ENCODE measurements at places on chromosomes 4 and X. TPM values are rescaled to one million over a fixed set of nuclear protein-coding genes. Genes with fewer than 3 reads are reported as not detected.

DNA sequence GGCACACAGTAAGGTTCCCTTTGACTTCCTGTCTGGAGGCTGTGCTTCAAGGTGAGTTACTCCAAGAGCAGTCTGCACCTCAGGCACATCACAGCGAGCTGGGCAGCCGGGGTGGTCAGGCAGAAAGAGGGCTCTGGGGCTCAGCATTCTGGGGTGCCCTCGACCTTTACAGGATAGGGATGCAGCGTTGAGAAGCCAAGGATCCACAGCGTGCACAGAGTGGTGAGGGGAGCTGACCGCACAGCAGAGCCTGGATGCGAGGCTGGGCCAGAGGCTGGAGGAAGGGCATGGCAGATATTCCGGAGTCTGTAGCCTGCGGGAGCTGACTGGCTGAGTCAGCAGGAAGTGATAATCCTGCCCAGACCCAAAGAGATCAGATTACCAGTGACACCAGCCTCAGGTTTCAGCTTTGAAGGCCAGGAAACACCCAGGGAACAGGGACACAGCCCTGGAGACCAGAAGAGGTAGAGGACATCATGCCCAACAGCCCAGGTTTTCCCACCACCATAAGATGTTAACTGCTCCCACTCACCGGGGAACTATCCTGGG, 38.4 kb upstream of the PDLIM3 start:
- H3K4me1 ChIP-seq = no peaks in the 10 kb centered on the region
- H3K4me3 ChIP-seq = no peak overlapping the region
- peaks cover 7% of the 10 kb centered on the region for H3K27me3 ChIP-seq
- no peak for DNase-seq
- H3K36me3 ChIP-seq = no peaks in the 10 kb centered on the region

DNA sequence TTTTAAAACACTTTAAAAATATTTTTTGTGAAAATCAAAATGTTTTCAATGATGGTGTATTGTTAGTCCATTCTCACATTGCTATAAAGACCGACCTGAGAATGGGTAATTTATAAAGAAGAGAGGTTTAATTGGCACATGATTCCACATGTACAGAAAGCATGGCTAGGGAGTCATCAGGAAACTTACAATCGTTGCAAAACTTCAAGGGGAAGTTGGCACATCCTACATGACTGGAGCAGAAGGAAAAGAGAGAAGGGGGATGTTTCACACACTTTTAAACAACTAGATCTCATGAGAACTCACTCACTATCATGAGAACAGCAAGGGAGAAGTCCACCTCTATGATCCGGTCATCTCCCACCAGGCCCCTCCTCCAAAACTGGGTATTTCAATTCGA, 110.7 kb downstream of the TMEM47 start:
- no peak for DNase-seq
- no peak overlapping the region for H3K27ac ChIP-seq
- no peak overlapping the region for H3K4me3 ChIP-seq
- no peaks in the 10 kb centered on the region for H3K36me3 ChIP-seq
- no peaks in the 10 kb centered on the region for H3K4me1 ChIP-seq

GRCh38 chrX:72349190-72349589, 43.5 kb upstream of the CITED1 start:
- peak; percentile 41 for DNase-seq
- no peaks in the 10 kb centered on the region for H3K27me3 ChIP-seq
- no peak overlapping the region for H3K27ac ChIP-seq
- H3K4me3 ChIP-seq = no peak overlapping the region

DNA sequence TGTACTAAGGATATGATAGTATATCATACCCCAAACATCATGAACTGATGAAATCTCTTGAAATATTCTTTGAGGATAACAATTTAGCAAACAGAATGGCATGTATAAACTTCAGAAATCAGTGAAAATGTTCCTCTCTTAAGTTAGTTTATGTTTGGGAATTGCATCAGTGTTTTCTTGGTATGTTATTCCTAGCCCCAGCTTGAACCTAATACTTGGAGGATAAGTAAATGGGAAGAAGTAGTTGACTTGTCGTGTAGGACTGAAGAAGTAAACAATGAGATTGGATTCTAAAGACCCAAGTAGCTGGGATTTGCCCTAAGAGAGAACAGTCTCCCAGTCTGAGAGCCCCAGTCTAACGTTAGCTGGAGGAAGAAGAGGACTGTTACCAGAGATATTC, 355.7 kb downstream of the GALNTL6 start:
- no peak for DNase-seq
- no peak overlapping the region for H3K27ac ChIP-seq
- no peaks in the 10 kb centered on the region for H3K27me3 ChIP-seq
- H3K36me3 ChIP-seq = no peaks in the 10 kb centered on the region
- no peak overlapping the region for H3K4me3 ChIP-seq
- no peaks in the 10 kb centered on the region for H3K4me1 ChIP-seq

- no peak overlapping the region for H3K4me3 ChIP-seq
- no peaks in the 10 kb centered on the region for H3K27me3 ChIP-seq
- H3K4me1 ChIP-seq = peaks cover 11% of the 10 kb centered on the region
- H3K27ac ChIP-seq = no peak overlapping the region
Measured at GRCh38 chr4:21885241-21885640, 63.3 kb downstream of the KCNIP4 start.

DNA sequence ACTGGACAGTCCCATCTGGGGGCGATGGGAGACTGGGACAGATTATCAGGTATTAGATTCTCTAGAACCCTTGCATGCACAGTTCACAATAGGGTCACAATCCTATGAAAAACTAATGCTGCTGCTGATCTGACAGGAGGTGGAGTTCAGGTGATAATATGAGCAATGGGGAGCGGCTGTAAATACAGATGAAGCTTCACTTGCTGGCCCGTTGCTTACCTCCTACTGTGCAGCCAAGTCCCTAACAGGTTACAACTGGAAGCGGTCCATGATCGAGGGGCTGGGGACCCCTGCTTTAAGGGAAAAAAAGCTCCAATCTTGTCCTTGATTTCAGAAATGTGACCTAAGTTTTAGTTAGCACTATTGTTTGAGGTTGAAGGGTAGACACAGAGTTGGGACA, 175.2 kb downstream of the ZNF330 start:
- no peak overlapping the region for H3K4me3 ChIP-seq
- DNase-seq = no peak
- peaks cover 7% of the 10 kb centered on the region for H3K27me3 ChIP-seq
- no peak overlapping the region for H3K27ac ChIP-seq
- H3K36me3 ChIP-seq = no peaks in the 10 kb centered on the region

DNA sequence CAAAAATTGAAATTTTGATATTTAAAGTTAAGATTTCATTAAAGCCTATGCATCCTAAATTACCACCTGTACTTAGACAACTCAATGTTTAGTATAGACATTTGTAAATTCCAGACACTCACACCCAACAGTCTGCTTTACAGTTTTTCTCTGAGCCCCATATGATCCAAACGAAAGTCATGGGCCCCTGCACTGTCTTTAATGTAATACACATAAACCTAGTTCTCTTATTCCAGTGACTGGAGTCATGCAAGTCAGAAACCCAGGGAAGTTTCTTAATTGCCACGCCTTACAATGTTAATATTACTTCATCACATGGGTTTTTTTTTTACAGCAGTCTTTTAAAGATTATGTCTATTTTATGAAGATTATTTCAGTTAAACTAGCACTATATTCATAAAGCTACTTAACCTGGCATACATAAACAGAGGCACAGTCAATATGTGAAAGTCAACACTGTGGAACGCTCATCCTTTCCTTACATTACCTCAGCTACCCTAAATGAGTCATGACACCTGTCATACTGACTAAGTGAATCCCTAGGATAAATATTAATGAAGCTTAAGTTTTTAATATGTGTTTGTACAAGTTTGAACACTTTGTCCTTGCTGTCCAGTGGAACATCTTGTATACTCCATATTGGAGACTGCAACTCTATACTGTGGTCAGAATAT, 67.7 kb upstream of the H2AZ1 start:
- peak; percentile 22 for DNase-seq
- peaks cover 3% of the 10 kb centered on the region for H3K27me3 ChIP-seq
- H3K27ac ChIP-seq = peak overlapping the region; percentile 11
- H3K4me3 ChIP-seq = no peak overlapping the region

DNA sequence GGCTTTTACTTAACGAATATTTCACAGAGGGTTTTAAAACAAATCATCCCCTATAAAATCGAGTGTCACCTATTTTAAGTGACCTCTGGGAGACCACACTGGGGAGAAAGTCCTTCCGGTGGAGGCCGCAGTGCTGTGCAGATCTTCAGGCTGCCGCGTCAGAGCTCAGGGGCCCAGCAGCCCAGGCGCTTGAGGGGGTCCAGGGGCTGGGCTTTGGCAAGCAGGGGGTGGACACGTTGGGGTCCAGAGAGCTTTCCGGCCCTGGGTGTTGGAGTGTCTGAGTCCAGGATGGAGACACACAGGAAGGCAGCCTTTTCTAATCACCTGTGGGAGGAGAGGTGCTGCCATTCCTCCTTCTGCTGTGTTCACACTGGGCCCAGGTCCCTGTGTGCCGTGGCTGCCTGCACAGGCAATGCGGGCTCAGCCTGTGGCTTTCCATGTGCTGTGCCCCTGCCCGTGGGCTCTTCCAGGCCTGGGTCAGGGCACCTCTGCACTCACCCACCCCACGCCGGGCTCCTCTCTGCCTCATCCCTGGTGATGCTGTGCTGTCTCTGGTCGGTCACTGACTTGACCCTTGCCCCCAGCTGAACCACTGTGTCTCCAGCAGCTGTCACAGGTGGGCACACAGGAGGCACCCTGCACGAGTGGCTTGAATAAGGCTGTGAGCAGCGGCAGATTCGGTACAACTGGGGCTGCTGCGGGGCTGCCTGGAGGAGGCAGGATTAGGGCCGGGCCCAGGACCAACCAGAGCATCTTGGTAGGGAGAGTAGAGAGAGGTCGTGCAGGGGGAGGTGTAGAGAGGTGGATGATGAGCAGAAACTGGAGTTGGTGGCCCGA, 10.0 kb downstream of the HTRA3 start:
- no peak for DNase-seq
- no peaks in the 10 kb centered on the region for H3K36me3 ChIP-seq
- H3K4me1 ChIP-seq = no peaks in the 10 kb centered on the region
- H3K4me3 ChIP-seq = no peak overlapping the region
- no peaks in the 10 kb centered on the region for H3K27me3 ChIP-seq

GRCh38 chr4:28388471-28388870, 1527.8 kb downstream of the STIM2 start:
- no peak for DNase-seq
- no peak overlapping the region for H3K4me3 ChIP-seq
- H3K36me3 ChIP-seq = no peaks in the 10 kb centered on the region
- no peaks in the 10 kb centered on the region for H3K4me1 ChIP-seq
- H3K27me3 ChIP-seq = no peaks in the 10 kb centered on the region

GRCh38 chr4:3044870-3045819, 29.2 kb downstream of the HTT-AS start:
- peaks cover 4% of the 10 kb centered on the region for H3K36me3 ChIP-seq
- H3K4me3 ChIP-seq = no peak overlapping the region
- peak overlapping the region; percentile 25 for H3K27ac ChIP-seq
- H3K27me3 ChIP-seq = no peaks in the 10 kb centered on the region

GRCh38 chrX:42752730-42753129, 25.2 kb downstream of the PPP1R2C start:
- no peak overlapping the region for H3K4me3 ChIP-seq
- H3K27me3 ChIP-seq = no peaks in the 10 kb centered on the region

- H3K27ac ChIP-seq = no peak overlapping the region
- no peaks in the 10 kb centered on the region for H3K27me3 ChIP-seq
- peaks cover 20% of the 10 kb centered on the region for H3K4me1 ChIP-seq
- no peaks in the 10 kb centered on the region for H3K36me3 ChIP-seq
- H3K4me3 ChIP-seq = no peak overlapping the region
Measured at GRCh38 chr4:163672751-163673150, 178.3 kb downstream of the TMA16 start.

The RTL9 gene
- not detected for total RNA-seq

The ETDA gene
- total RNA-seq = not detected

The GAGE1 gene
- total RNA-seq = not detected

The F11 gene
- not detected for total RNA-seq

All from activated naive CD4-positive, alpha-beta T cell treated with anti-CD3 and anti-CD28 coated beads for 36 hours (primary cell).